ENCODE measurements at places on chromosomes 5 and 9. TPM values are rescaled to one million over a fixed set of nuclear protein-coding genes. Genes with fewer than 3 reads are reported as not detected.

Gene RNF208
- 5.8 TPM for total RNA-seq

Gene LCN9
- total RNA-seq = not detected

Gene BRINP1
- total RNA-seq = 1.5 TPM

Gene TAL2
- total RNA-seq = not detected

- DNase-seq = no peak
- H3K36me3 ChIP-seq = no peaks in the 10 kb centered on the region
- H3K27ac ChIP-seq = no peak overlapping the region
- no peaks in the 10 kb centered on the region for H3K4me1 ChIP-seq
- H3K27me3 ChIP-seq = no peaks in the 10 kb centered on the region
These were observed 430.1 kb upstream of the MEF2C start for GRCh38 chr5:89313044-89313443.
